ENCODE measurements at places on chromosomes 12 and 14.

DNA sequence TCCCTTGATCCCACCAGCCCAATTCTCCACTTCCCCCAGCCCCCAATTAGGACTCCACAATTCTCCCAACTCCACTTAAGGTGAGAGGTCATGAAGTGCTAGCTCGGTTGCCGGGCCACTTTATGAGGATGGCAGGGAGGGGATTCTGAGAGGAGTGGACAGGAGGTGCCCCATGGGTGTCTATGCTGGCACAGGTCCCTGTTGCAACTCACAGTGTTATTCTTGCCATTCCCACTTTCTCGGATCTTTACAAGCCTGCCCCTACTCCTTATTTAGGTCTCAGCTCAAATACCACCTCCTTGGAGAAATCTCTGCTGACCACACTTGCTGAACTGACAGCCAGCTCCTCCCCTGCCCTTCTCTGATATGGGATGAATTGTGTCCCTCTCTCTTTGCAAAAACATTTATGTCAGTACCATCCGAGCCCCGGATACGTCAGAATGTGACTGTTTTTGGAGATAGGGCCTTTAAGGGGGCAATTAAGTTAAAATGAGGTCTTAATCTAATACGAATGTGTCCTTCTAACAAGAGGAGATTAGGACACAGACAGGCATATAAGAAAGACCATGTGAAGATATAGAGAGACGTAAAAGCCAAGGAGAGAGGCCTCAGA, 4.2 kb upstream of the LGALS3 start:
- DNase-seq, result no peak

GRCh38 chr12:65497660-65498059, 219.2 kb downstream of the MSRB3 start:
- no peak for DNase-seq

- no peak for DNase-seq
Observed at GRCh38 chr14:96515731-96516130, 13.5 kb downstream of the PAPOLA start.

DNA sequence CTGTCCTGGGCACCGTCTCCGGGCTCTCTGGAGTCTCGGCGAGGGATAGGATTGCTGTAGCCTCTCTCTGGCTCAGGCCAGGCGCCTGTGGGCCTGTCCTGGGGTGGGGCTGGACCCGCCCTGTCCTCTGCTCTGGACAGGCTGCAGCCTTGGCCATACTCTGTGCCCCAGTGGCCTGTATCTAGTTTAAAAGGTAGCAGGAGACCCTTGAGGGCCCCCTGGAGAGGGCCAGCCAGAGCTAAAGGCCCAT, 1.8 kb downstream of the KIF26A start:
- DNase-seq, result no peak

- no peak for DNase-seq
Observed at GRCh38 chr12:19402743-19403431, 36.4 kb upstream of the AEBP2 start.

- no peak for DNase-seq
Observed at GRCh38 chr12:55720894-55721444, 776 bp downstream of the RDH5 start.

- no peak for DNase-seq
Observed at GRCh38 chr12:65891987-65892481, 67.8 kb downstream of the HMGA2 start.

DNA sequence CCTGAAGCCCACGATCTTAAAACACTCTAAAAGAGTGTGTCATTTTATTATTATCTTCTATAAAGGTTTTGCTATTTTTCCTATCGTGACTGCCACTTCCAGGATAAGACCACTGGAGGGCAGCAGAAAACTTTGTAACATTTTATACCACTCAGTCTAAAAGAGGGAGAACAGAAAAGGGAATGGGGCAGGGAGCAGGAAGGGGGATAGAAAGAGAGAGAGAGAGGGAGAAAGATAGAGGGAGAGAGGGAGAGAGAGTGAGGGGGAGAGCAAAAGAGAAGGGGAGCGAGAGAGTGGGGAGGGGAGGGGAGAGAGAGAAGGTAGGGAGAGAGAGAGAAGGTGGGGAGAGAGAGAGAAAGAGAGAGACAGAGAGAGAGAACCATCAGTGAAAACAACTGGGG, 2.0 kb upstream of the ART4 start:
- DNase-seq, result peak; percentile 37
